ENCODE measurements at places on chromosomes 7 and 10.

GRCh38 chr7:129469930-129470329 lies 32.4 kb upstream of the SMKR1 start:
- DNase-seq, result no peak

GRCh38 chr7:31023877-31024276 lies 28.2 kb upstream of the ADCYAP1R1 start:
- DNase-seq, result no peak

GRCh38 chr10:12406764-12407400 lies 57.5 kb downstream of the CAMK1D start:
- DNase-seq, result no peak

DNA sequence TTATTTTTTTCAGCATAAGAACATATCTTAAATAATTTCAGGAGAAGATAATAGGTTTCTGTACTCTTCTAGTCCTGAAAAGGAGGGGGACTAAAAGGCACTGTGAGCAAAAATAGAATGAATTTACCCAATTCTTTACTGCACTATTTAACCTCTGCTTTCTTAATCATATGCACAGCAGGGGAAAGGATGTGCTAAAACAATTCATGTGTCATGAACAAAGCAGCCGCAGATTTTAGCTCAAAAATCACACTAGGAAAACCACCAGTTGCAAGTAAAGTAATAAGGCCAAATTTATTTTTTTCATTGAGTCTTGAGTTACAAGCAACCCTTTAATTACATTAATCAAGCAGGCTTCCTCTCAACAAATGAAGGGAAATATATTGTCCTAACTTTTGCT lies 80.1 kb downstream of the CABCOCO1 start:
- no peak for DNase-seq

DNA sequence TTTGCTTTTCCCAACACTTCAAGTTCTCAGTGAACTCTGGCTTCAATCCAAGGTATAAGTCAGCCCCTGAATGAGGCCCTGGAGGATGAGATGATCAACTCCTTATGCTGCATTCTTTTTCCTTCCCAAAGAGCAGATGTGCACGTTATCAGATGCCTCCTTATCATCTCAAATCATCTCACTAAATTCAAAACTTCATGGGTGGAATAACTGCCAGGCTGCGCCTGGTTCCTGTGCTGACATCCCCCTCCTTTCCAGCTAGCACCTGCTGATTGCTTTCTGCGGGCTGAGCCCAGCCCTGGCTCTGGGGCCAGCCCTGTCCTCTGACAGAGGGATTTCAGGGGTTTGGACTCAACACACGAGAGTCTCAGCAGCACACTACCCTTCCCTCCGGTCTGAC lies 44.9 kb downstream of the TLL2 start:
- DNase-seq, result no peak

DNA sequence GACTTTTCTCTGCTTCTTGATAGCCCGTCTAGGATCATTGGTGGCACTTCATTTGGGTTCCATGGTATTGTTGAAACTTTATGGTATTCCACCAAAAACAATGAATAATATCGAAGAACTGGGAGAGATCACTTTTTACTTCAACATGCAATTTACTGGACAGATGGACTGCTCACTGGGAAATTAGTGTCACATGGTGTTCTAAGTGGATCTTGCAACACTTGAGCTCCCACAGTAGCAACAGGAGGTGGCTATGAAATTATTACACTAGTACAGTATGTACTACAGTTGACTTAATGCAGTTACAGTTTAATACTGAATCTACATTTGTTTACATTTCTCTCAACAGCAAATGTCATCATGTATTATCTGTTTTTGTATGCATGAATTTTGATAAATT lies 997.3 kb downstream of the REEP3 start:
- no peak for DNase-seq

GRCh38 chr7:135159359-135160085 lies 11.0 kb downstream of the CYREN start:
- DNase-seq, result no peak

DNA sequence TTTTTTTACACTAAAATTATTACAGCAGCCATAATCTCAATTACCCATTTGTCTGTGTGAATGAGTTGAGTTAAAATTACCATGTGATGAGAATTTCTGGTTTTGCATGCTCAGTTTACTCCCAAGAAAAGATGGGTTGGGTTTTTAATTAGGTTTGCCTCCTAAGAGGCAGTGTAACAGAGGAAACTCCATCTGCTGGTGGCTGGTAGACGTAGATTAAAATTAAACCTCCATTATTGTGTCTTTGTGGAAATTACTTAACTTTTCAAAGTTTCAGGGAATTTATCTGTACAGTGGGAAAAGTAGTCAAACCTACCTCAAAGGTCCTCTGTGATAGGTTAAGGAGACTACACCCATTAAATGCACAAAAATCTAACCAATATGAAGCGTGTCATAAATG lies 954.2 kb downstream of the PCDH15 start:
- no peak for DNase-seq

GRCh38 chr10:126349101-126349500 lies 39.2 kb downstream of the ADAM12 start:
- no peak for DNase-seq

- no peak for DNase-seq
Measured at GRCh38 chr10:91974960-91975359, 51.4 kb downstream of the BTAF1 start.

GRCh38 chr7:120856621-120857352 lies 1.2 kb downstream of the TSPAN12 start:
- DNase-seq, result no peak

DNA sequence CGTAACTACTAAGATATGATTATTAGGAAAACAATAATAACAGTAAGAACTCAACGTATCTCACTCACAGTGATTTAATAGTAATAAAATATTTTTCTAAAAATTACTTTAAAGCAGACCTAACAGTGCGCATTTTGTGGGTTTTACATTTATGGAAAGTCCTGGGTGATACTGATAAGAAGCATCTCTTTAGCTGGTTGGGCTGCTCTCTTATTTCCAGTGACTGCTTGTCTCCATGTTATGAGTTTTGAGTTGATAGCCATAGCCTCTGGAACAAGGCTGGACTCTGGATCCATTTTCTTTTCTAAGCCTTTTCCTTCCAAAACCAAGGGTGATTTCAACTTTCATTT lies 29.5 kb upstream of the INHBA start:
- no peak for DNase-seq

DNA sequence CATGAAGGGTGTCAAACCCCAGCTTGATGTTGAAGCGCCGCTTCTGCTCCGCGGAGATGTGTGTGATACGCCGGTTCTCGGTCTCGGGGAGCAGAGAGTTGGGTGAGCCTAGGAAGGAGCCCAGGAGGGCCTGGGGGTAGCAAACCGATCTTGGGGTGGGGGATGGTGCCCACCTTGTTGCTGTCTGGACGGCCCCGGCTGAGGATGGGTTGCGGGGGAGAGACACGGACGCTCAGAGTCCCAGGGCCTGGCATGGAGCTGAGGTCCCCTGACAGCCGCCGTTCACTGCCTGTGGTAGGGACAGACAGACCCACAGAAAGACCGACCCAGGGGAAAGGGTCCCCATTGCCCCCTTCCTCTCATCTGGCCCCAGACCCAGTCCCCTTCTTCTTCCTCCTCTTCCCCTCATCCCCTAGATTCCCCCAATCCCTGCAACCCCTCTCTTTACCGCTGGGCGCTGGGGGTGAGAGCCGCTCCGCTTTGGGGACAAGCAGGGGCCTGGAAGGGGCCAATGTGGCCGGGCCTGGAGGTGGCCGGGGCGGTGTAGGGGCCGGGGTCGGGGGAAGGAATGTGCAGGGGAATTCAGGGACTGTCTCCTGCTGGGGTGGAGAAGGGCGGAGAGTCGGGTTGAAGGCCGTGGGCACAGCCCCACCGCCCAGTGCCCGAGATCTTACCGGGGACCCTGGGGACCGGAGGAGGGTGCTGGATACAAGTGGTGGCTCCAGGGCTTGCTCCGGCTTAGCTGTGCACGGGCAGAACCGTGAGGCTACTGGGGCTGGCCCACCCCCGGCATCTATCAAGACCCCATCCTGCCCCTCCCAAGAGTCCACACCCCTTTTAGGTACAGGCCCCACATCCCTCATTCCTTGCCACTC lies 18.0 kb upstream of the TBL2 start:
- DNase-seq, result no peak

DNA sequence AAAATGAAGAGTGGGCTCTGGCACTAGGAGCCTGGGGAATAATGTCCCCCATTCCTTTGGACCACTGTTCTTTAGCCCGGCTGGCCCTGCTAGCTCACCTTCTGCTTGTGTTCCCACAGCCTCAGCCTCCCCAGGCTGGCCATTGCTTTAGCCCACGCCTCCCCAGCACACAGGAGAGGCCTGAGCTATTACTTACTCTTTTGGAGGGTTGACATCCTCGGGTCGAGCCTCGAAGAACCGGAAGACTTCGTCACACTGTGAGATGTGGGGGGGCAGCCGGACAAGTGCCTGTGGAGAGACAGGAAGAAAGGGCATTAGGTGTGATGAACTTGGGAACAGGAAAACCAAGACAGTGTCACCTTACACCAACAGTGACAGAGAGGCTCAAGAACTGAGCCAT lies 131.3 kb downstream of the SH3PXD2A start:
- DNase-seq, result no peak

DNA sequence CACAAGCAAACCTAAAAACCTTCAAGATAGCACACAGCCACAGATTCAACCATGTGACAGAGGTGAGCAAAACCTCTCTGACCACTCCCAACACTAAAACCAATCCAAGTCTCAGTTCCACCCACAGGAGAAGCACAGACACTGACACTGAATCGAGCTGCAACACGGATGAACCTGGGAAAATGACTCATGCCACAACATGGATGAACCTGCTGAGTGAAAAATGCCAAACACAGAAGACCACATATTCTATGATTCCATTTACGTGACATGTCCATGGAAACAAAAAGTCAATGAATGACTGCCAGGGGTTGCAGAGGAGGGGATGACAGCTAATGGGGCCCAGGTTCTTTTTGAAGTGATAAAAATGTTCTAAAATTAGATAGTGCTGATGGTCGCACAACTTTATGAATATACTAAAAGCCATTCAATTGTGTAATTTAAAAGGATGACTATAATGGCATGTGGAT lies 22.0 kb downstream of the CYTH3 start:
- no peak for DNase-seq

- DNase-seq, result no peak
Measured at GRCh38 chr10:17756557-17757217, 4.7 kb downstream of the TMEM236 start.

GRCh38 chr7:98423043-98423442 lies 22.2 kb upstream of the BAIAP2L1 start:
- DNase-seq, result no peak

DNA sequence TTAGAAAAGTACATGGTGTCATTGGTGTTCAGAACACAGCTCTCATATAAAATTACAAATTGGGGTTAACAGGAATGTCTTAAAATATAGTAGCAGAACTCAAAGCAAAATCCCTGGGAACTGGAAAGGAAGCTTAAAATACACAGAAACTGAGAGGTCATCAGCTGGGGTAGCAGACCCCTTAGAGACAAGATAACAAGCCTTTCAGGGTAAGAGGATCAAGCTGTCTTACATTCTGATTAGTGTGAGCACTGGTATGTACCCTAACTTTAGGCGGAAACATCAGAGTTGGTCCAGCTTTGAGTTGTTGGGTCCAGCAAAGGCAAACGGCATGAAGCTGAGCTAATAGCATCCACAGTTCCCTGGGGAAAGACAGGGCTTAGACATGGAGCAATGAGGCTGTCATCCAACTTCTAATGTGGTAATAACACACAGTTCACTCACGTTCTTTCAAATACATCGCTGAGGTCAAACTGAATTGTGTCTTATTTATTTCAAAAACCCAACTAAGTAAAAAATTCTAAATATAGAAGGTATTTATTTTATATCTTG lies 32.6 kb downstream of the ARHGAP21 start:
- peak; percentile 31 for DNase-seq

GRCh38 chr7:105060923-105061322 lies 46.9 kb downstream of the KMT2E start:
- DNase-seq, result no peak

DNA sequence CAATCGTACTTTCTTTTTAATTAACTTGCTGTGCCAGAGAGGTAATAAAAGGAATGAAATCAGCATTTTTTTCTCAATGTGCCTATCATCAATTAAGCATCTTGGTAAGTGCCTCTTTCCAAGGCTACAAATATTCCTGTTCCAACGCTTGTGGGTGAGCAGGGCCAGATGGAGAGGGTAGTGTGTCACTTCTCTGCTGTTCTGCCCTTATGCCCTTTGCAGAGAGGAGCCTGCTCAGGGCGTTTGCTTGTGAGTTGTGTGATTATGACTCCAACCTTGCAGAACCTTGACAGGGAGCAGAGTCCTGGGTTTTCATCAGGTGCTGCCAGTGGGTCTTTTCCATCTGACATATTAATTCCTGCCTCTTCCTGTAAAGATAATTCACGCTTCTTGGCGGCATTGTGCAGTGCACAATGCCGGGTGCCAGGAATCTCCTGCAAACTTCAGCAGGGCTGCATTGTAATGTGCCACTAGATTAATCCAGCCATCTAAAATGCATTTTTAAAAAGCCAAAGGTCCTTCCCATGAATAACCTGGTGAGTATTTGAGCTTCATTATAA lies 234.4 kb downstream of the ARHGAP12 start:
- DNase-seq, result no peak

DNA sequence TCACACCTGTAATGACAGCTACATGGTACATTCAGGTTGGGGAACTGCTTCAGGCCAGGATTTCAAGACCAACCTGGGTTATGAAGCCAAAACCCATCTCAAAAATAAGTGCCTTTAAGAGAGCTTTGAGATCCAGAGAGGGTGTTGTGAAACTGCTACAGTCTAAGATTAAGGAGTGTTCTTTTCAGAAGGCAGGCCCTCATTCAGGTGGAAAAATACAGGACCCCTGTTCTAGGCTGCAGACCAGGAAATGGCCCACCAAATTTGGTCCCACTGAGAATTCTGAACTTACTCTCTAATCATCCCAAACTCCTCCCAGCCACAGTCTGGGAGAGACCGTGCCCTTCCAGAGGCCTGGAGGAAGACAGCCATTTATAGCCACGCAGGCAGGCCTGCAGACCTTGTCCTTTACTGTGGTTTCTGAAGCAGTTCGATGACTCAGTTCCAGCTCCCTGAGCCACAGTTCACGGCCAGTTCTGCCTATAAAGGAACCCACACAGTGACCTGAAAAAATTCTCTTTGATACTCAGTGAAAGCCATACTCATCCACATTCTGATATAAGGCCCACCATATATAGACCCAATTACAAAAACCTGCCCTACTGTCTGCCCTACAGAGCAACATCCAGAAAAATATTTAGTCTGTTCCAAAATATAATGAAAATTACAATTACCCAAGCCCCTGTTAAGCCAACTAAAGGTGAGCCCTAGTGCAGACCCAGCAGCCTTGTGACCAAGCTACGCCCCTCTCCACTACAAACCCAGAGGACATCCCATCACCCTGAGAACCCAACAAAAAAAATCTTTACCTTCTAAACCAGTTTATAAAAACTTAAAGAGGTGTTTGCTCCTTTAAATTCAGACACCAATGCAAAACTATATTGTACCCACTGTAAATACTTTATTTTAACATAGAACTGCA lies 21.2 kb downstream of the ZNF680 start:
- DNase-seq, result no peak

GRCh38 chr10:62093863-62094291 lies 174.8 kb downstream of the RTKN2 start:
- DNase-seq, result no peak

GRCh38 chr10:71084061-71084817 lies 128.1 kb upstream of the UNC5B start:
- peak; percentile 40 for DNase-seq

GRCh38 chr7:16356301-16356958 lies 64.9 kb downstream of the CRPPA start:
- DNase-seq, result no peak

GRCh38 chr7:24521917-24522623 lies 51.2 kb upstream of the PALS2 start:
- DNase-seq, result no peak

GRCh38 chr7:65411249-65411648 lies 37.6 kb downstream of the ZNF92 start:
- DNase-seq, result no peak

GRCh38 chr10:28479927-28480627 lies 52.8 kb upstream of the WAC start:
- no peak for DNase-seq
